B cell (primary cell): ENCODE measurements at places on chromosomes 12 and 14.

DNA sequence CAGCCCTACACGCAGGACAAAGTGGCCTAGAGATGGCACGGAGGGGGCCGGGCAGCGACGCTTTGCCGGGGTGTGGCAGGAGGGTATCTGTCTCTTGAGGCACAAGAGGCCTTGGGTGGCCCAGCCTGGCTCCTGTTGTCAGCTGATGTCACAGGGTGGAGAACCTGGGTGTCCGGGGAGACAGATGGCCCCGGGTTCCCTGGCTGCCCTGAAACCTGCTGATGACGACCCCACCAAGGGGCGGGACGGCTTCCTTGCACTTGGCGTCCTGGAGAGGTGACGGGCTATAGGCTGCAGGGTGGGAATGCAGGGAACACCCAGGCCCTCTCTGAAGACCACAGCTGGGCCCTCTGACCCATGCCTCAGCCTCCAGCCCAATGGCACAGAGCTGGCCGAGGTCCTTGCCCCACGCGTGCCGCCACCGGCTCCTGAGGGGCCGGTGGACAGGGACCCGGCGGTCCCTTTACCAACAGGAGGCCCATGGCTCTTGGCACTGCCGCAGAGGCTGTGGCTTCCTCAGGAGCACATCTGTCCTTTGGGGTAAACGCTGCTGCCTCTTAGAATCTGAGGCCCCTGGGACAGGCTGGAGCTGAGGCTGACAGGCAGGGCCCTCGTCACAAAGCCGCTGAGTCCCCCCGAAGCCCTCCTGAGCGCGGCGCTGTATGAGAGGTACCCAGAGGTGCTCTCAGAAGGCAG lies 16.4 kb downstream of the TRMT61A start:
- no peaks in the 10 kb centered on the region for H3K4me1 ChIP-seq
- no peak overlapping the region for H3K27ac ChIP-seq
- no peak for DNase-seq
- no peak overlapping the region for H3K4me3 ChIP-seq

- H3K27ac ChIP-seq: no peak overlapping the region
- H3K27me3 ChIP-seq: no peaks in the 10 kb centered on the region
- no peaks in the 10 kb centered on the region for H3K4me1 ChIP-seq
- H3K4me3 ChIP-seq: no peak overlapping the region
Measured at GRCh38 chr12:92753976-92754885, 51.4 kb downstream of the PLEKHG7 start.

- no peak for DNase-seq
- no peaks in the 10 kb centered on the region for H3K27me3 ChIP-seq
- no peak overlapping the region for H3K27ac ChIP-seq
- peaks cover 9% of the 10 kb centered on the region for H3K4me1 ChIP-seq
- H3K4me3 ChIP-seq: no peak overlapping the region
- peaks cover 72% of the 10 kb centered on the region for H3K36me3 ChIP-seq
Measured at GRCh38 chr12:112146123-112146522, 20.8 kb downstream of the TRAFD1 start.

GRCh38 chr14:95541346-95541745 lies 6.5 kb downstream of the GLRX5 start:
- peaks cover 4% of the 10 kb centered on the region for H3K4me1 ChIP-seq
- H3K27me3 ChIP-seq: no peaks in the 10 kb centered on the region
- no peak overlapping the region for H3K27ac ChIP-seq
- no peak for DNase-seq
- peaks cover 8% of the 10 kb centered on the region for H3K36me3 ChIP-seq
- H3K4me3 ChIP-seq: no peak overlapping the region

- peaks cover 4% of the 10 kb centered on the region for H3K4me1 ChIP-seq
- H3K36me3 ChIP-seq: no peaks in the 10 kb centered on the region
- peaks cover 10% of the 10 kb centered on the region for H3K27me3 ChIP-seq
- no peak overlapping the region for H3K27ac ChIP-seq
- no peak overlapping the region for H3K4me3 ChIP-seq
- no peak for DNase-seq
Measured at GRCh38 chr12:113587720-113588119, 116.0 kb upstream of the LHX5 start.

DNA sequence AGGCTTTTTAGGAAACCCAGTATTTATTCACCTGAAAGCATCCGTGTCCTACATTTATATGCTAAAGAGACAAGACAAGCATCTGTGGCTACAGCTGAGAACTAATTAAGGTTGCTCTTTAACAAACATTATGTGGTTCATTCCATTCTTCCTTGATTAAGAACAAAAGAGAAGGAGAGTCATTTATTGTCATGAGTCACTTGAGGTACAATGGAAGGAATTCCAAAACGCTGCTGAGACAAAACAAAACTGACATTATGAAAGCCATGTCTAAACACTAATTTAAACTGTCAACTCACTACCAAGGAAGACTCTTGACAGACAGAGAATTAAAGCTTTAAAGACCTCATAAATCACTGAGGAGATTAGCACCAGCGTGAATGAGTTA lies 214.4 kb downstream of the BMP4 start:
- DNase-seq: no peak
- no peaks in the 10 kb centered on the region for H3K27me3 ChIP-seq
- no peak overlapping the region for H3K4me3 ChIP-seq
- no peak overlapping the region for H3K27ac ChIP-seq
- H3K4me1 ChIP-seq: no peaks in the 10 kb centered on the region

DNA sequence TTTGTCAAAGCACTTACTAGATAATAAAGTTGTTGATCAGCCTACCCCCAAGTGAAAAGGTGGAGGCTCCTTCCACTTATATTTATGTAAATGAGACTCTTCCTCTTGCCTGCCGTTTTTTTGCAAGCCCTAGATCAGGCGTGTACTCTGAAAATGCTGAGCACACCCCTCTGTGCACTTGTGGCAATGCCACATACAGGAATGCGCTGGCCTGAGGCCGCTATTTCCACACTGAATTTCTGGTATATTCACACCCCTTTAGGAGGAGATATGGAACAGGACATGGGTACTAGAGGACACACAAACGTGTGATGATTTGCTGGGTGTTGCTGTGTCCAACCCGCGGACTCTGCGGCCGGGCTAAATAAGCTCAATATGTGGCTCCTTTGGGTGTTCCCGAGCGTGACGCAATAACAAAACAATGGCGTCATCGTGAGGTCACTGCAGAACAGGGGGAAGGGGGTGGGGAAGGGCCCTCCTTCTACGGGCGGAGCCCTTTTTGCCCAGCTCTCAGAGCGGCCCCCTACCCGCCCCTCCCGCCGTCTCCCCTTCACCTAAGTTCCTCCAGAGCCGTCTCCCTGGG lies 554 bp upstream of the TSPAN31 start:
- no peaks in the 10 kb centered on the region for H3K27me3 ChIP-seq
- peak overlapping the region; percentile 71 for H3K4me3 ChIP-seq
- peaks cover 59% of the 10 kb centered on the region for H3K4me1 ChIP-seq
- H3K36me3 ChIP-seq: peaks cover 37% of the 10 kb centered on the region
- H3K27ac ChIP-seq: peak overlapping the region; percentile 80

DNA sequence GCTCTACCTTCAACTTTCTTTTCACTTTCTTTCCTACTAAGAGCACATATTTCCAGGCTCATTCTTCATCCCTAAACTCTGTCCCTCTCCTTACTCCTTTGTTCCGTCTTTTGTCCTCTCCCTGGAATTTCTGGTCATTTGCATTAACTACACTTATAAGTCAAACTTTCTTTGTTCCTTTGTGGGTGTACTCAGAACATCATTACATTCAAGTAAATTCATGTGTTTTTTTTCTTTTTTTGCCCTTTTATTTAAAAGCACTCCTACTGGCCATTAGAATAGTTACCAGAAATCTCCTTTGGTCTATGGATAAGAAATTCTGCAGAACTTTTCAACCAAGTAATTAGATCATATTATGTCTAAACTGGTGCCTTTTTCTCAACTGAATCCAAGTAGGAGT lies 802.6 kb downstream of the DIO2 start:
- no peaks in the 10 kb centered on the region for H3K36me3 ChIP-seq
- no peaks in the 10 kb centered on the region for H3K27me3 ChIP-seq
- no peaks in the 10 kb centered on the region for H3K4me1 ChIP-seq
- no peak overlapping the region for H3K4me3 ChIP-seq
- DNase-seq: no peak
- H3K27ac ChIP-seq: no peak overlapping the region

DNA sequence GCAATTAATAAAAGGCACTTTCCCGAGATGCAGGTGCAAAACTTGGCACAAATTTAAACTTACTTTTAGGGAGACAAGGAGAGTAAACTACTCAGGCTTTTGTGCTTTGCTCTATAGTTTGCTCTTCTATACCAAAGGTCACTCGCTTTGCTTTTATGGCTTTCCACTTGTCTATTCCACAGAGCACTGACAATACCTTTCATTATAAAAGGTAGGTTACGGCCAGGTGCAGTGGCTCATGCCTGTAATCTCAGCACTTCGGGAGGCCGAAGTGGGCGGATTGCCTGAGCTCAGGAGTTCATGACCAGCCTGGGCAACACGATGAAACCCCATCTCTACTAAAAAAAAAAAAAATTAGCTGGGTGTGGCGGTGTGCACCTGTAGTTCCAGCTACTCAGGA lies 32.9 kb downstream of the ALKBH1 start:
- H3K27ac ChIP-seq: no peak overlapping the region
- H3K4me3 ChIP-seq: no peak overlapping the region
- H3K36me3 ChIP-seq: peaks cover 27% of the 10 kb centered on the region
- H3K27me3 ChIP-seq: no peaks in the 10 kb centered on the region

GRCh38 chr14:36604757-36605505 lies 22.5 kb upstream of the NKX2-8 start:
- no peak overlapping the region for H3K4me3 ChIP-seq
- no peaks in the 10 kb centered on the region for H3K36me3 ChIP-seq
- peak; percentile 31 for DNase-seq
- no peaks in the 10 kb centered on the region for H3K4me1 ChIP-seq
- H3K27me3 ChIP-seq: no peaks in the 10 kb centered on the region
- no peak overlapping the region for H3K27ac ChIP-seq

GRCh38 chr12:111664961-111665865 lies 20.5 kb downstream of the BRAP start:
- no peak for DNase-seq
- no peak overlapping the region for H3K27ac ChIP-seq
- peaks cover 1% of the 10 kb centered on the region for H3K36me3 ChIP-seq
- H3K4me3 ChIP-seq: no peak overlapping the region
- H3K4me1 ChIP-seq: no peaks in the 10 kb centered on the region
- H3K27me3 ChIP-seq: no peaks in the 10 kb centered on the region

DNA sequence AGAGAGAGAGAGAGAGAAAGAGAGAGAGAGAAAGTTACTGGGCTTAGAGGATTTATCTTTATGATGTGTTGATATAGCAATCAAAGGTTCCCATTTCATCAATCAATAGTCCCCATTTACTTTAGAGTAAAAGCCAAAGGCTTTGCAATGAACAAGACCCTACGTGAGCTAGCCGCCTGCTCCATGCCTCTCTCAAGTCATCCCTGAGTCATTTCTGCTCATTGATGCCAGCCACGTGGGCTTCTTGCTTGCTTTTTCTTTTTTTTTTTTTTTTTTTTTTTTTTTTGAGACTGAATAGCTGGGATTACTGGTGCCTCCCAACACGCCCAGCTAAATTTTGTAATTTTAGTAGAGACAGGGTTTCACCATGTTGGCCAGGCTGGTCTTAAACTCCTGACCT lies 70.9 kb downstream of the GPR135 start:
- no peaks in the 10 kb centered on the region for H3K36me3 ChIP-seq
- no peaks in the 10 kb centered on the region for H3K27me3 ChIP-seq
- no peaks in the 10 kb centered on the region for H3K4me1 ChIP-seq

GRCh38 chr12:45785315-45785714 lies 55.8 kb downstream of the ARID2 start:
- H3K27me3 ChIP-seq: no peaks in the 10 kb centered on the region
- no peak for DNase-seq
- H3K36me3 ChIP-seq: peaks cover 2% of the 10 kb centered on the region
- H3K4me1 ChIP-seq: peaks cover 4% of the 10 kb centered on the region
- H3K4me3 ChIP-seq: no peak overlapping the region

DNA sequence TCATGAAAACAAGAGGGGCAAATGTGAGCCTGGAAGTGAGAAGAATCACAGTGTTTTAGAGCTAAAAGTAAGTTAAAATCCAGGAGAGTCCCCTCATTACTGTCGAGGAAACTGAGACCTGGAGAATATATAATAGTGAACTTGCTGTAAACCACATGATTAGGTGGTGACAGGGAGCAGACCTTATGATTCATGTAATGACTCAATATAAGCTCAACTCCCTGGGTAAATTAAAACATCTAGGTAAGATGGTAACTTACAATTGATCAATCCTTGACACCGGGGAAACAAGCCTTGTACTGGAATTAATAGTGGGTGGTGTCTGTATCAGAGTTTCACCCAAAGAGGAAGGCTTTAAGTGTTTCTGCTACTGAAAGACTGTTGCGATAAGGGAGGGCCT lies 269.3 kb downstream of the SNAPC1 start:
- no peak overlapping the region for H3K4me3 ChIP-seq
- no peak overlapping the region for H3K27ac ChIP-seq
- no peak for DNase-seq
- H3K36me3 ChIP-seq: no peaks in the 10 kb centered on the region

- peak overlapping the region; percentile 82 for H3K4me3 ChIP-seq
- H3K27ac ChIP-seq: no peak overlapping the region
- H3K4me1 ChIP-seq: peaks cover 11% of the 10 kb centered on the region
- H3K36me3 ChIP-seq: no peaks in the 10 kb centered on the region
Measured at GRCh38 chr12:95215949-95216348, 1.3 kb downstream of the FGD6 start.

DNA sequence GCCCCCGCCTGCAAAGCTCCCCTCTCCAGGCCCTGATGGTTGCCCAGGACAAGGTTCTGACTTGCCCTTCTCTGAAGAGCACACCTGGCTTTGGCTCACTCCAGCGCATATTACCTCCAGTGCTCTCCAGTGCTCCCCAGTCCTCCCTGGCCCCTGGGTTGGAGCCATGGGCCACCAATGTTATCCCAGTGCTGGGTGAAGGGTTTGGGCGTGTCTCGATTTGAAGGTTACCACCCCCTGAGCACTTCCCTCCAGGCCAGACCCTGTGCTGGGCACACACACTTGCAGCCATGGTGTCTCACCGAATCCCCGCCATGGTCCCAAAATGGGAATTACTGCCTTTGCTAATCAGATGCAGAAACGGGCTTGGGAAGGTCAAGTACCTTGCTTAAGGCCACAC lies 11.1 kb downstream of the RITA1 start:
- H3K4me1 ChIP-seq: peaks cover 18% of the 10 kb centered on the region
- no peak overlapping the region for H3K4me3 ChIP-seq
- no peaks in the 10 kb centered on the region for H3K27me3 ChIP-seq

GRCh38 chr12:11777962-11778361 lies 128.5 kb downstream of the ETV6 start:
- no peak for DNase-seq
- no peaks in the 10 kb centered on the region for H3K27me3 ChIP-seq
- peaks cover 28% of the 10 kb centered on the region for H3K4me1 ChIP-seq
- H3K36me3 ChIP-seq: peaks cover 2% of the 10 kb centered on the region
- H3K27ac ChIP-seq: no peak overlapping the region
